Activated CD4-positive, alpha-beta T cell treated with anti-CD3 and anti-CD28 coated beads, Interleukin-2, Interleukin-4, amounts not matched to agents 100 ng/mL and 50 ng/mL, durations not matched to agents 16 hours and 8 hours (primary cell): ENCODE measurements at places on chromosomes 6 and 20.

GRCh38 chr6:161540532-161540931 is 266.7 kb upstream of the AGPAT4 start:
- no peak for DNase-seq

- DNase-seq: no peak
These were observed 110.4 kb downstream of the ADGB start for GRCh38 chr6:146709036-146709622.

DNA sequence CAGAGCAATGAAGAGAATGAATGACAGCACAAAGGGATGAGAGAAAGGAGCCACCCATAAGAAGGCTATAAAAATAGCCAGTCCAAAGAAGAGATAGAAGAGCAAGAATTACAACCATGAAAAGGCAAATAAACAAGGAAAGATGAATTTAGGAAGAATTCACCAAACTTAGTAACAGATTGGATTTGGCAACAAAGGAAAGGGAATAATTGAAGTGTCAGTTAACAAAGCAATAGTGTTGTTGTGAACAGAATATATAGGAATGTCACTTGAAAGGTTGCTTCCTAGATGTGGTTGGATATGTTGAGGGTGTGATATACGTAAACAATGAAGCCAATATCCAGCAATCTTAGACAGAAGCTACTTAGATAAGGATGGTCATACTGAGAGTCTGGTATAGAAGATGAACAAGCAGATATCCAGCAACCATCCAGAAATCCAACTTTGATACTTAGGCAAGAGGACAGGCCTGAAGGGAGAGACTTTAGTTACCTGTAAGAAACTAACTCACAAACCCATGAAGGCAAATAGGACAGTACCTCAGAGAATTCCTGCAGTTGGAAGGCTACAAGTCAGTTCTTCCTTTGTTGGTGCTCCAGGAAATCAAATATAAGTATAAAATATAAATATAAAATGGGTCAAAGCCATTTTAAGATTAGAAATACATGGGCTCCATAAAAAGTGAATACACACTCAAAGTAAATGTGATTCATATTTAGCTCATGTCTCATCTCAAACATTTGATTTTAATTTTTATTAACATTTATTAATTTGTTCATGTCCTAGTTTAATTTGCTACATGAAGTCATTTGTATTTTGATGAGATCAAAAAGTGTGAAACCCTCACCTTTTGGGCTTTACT is 106.5 kb downstream of the HFE start:
- DNase-seq: no peak

DNA sequence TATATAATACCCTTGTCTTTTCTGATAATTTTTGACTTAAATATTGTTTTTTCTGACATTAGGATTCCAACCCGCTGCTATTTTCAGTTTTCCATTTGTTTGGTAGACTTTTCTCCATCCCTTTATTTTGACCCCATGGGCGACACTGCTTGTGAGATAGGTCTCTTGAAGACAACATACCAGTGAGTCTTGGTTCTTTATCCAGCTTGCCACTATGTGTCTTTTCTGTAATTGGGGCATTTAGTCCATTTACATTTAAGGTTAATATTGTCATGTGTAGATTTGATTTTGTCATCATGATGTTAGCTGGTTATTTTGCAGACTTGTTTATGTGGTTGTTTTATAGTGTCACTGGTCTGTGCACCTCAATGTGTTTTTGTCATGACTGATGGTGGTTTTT is 67.7 kb upstream of the IRAK1BP1 start:
- no peak for DNase-seq

- DNase-seq: no peak
These were observed 41.8 kb upstream of the F13A1 start for GRCh38 chr6:6362056-6362840.

- DNase-seq: no peak
These were observed 3.2 kb upstream of the DYNLRB1 start for GRCh38 chr20:34512955-34513419.

DNA sequence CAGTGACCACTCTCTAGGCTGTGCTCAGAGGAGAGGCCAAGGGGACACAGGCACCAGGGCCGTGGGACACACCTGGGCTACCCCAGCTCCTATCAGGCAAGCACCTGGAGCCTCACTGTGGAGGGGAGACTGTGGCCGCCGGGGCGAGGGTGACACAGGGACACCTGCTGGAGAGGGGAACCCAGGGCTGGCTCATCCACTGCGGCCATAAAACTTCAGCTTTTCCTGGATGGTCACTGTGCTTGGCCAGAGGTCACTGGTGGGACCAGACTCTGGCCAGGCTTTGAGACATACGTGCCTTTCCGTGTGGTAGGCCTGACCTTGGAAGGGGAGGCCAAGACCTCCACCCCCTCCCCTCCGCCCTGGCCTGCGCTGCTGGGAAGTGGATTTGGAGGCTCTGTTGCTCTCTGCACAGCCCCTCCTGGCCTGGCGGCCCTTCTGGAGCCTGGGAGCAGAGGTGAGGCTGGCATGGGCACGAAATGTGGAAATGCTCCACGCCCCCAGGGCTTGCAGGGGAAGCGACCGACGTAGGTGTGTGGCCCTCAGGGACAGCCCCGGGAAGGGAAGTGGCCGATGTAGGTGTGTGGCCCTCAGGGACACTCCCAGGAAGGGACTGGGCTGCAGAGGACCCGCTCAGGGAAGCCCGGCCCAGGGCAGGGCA is 42.9 kb upstream of the BHLHE23 start:
- DNase-seq: no peak

GRCh38 chr6:81988446-81988845 is 236.0 kb upstream of the TENT5A start:
- no peak for DNase-seq

- peak; percentile 36 for DNase-seq
These were observed 58.7 kb downstream of the VAPB start for GRCh38 chr20:58447511-58448391.

DNA sequence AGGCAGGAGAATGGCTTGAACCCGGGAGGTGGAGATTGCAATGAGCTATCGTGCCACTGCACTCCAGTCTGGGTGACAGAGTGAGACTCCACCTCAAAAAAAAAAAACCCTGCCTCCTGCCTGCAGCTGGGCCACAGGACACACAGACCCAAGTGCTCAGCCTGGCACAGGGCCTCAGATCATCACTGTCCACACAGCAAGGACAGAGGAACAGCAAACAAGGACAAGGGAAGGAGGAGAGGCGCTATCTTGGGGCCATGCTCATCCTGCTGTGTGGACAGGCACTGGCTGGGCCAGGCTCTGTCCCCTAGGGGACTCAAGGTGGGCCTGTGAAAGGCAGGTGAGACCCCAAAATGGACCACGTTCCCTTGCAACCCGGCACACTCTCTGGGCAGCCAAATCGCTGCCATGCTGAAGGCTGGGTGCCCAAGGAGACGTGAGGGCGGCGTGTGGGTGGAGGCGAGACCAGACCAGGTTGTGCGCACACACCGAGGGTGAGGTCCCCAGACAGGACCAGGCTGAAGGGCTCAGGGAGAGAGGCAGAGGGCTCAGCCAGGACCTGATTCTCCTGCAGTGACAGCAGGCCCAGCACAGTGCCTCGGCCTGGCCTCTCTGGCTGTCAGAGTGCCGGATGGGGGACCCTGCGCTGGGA is 9.1 kb downstream of the UCKL1 start:
- no peak for DNase-seq

DNA sequence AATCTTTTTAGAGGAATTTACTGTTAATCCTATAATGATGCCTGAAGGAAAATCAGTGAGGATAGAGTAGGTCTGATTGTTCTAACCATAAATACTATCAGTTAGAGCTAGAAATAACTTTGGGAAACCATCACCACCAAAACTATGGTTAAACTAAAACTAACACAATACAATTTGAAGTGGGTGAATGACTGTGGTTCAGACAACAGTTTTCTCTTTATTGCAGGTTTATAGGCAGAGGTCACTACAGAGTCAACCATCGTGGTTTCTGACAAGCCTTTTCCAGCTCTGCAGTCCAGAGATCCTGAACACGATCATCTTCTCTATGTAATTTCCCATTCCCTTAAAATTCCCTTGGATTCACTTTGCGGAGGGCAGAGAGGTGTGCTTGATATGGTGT is 134.3 kb downstream of the IBTK start:
- DNase-seq: no peak

DNA sequence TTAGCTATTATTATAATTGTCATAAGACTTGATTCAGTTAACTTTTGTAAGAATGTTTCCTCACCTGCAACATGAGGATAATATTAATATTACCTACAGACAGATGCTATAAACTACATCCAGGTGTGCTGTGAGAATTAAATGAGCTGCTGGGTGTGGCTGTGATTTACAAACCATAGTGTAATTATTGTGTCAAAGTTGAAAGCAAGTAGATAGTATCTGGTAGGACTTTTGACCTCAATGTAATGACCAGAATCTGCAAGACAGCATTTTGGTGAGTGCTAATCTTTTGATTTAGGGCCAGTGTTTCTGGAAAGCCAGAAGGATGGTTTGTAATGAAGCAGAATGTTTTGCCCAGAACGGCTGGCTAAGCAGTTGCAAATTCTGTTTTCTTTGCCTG is 162.5 kb downstream of the TRMT11 start:
- no peak for DNase-seq

DNA sequence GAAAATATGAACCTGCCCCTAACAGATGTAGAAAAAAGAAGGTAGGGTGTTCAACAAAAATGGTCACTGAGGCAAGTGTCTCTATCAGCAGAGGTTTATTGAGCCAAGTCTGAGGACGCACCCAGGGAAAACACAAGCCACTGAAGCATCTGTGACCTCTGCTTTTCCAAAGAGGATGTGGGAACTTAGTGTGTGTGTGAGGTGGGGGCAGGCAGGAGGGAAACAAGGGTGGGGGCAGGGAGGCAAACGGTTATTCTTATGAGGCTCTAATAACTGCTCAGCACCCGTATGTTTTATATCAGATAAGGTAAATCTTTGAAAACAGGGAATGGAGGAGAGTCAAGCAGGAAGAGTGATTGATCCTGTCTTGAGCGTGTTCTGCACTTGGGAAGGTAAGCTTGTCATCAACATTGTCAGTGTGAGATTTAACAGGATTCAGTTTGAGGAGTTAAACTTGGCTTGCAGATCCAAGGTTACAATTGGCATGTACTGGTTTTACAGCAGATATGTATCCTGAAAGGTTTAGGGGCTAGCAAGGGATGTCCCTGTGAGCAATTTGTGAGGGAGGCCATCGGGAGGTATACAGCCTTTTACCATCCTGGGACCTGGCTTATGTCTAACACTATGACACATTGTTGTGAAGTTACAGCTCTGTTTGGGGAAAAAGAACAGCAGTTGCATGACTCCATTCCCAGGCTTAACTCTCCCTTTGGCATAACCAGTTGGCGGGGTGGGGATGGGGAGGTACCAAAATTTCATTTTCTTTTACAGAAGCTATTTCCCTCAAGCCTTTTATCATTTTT is 33.7 kb downstream of the NINL start:
- DNase-seq: no peak

DNA sequence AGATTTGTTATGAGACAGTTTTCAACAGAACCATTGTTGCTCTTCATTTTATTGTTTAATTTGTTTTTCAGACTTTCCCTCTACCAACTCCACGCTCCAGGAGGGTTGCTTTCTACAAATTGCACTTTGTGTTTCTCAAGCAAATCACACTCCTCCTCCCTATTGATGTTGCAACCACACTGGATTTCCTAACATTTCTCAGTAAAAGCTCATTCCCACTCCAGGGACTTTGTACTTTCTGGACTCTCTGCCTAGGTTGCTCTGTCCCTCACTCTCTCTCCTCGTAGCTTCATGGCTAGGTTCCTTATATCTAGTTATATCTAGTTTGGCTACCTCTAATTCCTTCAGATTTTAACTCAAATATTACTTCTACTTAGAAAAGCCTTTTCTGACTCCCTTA is 20.3 kb downstream of the PGK2 start:
- DNase-seq: no peak

- DNase-seq: no peak
These were observed 7.6 kb upstream of the KCNK16 start for GRCh38 chr6:39330057-39330456.
